ENCODE measurements at places on chromosomes 16 and 17.

GRCh38 chr16:89094252-89094879 lies 714 bp downstream of the ACSF3 start:
- DNase-seq = no peak

DNA sequence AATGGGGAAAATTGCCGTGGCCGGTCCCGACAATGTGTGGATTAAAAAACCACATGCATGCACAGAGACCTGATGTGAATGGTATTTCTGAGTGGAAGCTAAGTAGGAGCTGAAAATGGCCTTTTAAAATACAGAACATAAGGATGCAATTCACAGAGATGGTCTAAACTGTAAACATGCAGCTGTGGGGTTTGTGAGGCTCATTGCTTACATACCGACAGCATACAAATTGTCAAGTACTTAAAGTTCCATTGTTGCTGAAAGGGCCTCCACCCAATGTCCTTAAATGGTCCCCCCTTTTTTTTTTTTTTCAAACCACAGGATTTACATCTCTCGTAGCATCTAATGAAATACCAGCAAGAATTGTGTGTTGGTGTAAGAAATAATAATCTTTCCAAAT lies 523.2 kb downstream of the MAF start:
- no peak for DNase-seq

DNA sequence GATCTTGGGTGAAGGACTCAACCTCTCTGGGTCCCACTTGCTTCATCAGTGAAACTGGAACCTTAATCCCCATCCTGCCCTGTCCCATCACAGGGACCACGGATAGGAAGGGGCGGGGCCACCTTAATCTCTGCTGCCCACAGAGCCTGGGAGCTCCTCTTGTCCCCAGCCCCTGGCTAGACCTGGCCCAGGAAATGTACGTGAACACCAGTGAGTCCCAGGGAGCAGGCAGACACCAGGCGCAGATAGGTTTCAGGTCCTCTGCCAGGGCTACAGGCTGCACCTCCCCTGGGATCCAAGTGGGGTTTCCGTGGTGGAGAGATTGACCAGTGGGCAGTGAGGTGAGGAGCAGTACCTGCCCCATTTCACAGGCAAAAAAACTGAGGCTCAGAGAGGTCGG lies 21.0 kb downstream of the RAB11FIP4 start:
- DNase-seq = no peak

- DNase-seq = no peak
Measured at GRCh38 chr17:58394534-58395223, 22.7 kb downstream of the RNF43 start.

DNA sequence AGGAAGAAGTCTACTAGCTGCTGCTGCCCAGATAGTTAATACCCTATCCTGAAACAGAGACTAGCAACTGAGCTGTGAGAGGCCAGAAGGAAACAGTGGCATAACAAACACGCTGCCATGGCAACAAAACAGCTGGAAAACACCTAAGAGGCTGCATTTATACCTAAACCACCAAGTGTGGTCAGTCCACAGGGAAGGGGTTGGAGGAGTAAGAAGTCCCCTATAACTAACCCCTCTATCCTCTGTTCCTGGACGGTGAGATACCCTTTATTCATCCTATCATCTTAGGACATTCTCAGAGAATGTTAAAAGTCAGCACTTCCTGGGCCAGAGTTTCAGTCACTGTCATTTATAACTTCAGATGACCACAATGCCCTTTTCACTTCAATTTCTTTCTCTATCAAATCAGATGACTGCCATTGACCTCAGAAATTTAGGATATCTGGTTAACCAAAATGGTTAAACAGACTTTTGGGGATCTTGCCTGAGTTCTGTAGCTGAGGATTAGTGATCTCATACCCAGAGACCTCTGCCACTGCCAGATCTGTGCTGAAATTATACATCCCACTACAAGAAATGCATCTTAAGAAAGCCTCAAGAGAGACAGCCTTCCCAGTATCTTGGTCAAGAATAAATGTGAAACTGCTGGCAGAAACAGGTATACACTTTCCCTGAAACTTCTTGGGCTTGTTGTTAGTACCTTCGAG lies 36.2 kb downstream of the STH start:
- DNase-seq = no peak

- peak; percentile 31 for DNase-seq
Measured at GRCh38 chr17:30323262-30323894, 10.5 kb downstream of the TMIGD1 start.

DNA sequence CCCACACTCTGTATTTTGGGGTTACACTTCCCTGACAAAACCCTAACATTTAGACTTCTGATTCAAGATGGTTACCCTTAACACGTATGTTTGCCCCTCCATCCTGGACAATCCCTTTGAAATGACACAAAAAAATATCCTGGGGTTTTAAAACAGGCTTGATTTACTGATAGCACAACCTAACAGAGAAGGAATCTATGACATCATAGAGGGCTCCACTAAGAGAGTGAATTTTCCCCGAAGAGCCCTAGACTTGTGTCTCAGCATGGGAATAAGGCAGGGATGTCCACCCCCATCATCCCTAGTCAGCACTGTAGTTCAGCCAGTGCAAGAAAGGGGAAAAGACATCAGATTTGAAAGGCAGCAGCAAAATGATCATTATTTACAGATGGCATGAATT lies 15.8 kb upstream of the SRCIN1 start:
- DNase-seq = no peak

DNA sequence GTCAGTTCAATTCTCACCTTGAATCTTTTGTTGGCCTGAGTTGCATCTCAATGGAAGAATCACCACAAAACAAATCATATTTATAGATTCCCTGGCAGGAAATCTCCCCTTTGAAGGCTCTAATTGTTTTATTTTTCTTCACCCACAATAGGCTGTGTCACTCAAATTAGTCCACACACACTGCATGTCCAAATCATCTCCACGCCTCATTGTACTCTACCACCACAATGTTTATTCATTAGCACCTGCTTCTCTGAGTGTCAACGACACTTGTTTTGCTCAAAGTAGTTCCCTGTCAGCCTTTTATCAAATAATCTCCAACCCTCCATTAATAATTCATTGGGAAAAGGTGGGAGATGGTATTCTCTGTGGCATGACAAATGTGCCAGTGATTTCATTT lies 164.3 kb downstream of the ABCC12 start:
- no peak for DNase-seq

DNA sequence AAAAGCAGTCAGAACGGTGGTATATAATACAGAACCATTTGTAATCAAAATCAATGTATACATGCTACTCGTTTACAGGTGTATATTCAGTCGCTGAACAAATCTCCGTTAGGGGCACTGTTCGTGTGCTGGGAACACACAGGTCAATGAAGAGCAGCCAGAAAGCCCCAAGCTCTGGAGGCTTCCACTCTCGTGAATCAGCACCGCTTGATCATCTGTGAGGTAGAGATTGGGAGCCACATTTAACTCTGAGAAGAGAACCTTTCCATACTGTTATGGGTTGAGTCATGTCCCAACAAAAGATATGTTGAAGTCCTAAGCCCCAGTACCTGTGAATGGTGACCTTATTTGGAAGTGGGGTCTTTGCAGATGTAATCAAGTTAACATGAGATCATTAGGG lies 5.4 kb upstream of the CYTH1 start:
- no peak for DNase-seq

DNA sequence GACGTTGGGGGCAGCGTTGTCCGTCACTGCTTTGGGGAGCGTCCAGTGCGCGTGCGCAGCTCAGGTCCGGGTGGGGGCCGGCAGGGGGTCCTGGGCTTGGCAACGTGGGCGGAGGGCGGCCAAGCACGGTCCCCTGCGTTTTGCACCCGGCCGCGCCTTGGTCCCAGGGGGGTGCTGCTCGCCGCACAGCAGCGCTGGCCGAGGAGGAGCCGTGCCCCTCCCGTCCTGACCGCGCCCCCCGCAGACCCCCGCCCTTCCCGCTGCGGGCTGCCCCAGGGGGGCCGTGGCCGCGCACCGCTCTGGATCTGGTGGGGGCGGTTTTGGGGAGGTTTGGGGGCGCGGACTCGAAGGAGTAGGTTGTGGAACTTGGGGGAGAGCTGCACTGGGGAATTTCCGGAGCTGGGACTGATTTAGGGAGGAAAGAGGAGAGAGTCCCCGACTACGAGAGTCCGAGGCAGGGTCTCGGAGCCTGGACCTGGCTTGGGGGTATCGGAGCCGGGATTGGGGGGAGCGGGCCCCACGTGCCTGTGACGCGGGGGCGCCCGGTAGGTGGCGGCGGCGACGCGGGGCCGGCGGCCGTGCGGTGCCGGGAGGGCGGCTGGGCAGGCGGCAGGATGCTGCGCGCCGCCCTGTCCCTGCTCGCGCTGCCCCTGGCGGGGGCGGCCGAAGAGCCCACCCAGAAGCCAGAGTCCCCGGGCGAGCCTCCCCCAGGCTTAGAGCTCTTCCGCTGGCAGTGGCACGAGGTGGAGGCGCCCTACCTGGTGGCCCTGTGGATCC lies at the start of gene SLC9A5:
Gene SLC9A5, plus strand, starts transcription at position 579 of the 777 bp plus-strand sequence. Its CDS starts 36 bp downstream, at position 615.
- DNase-seq = no peak

GRCh38 chr17:226108-227077 lies 44.9 kb upstream of the DOC2B start:
- DNase-seq = no peak

- DNase-seq = no peak
Measured at GRCh38 chr16:10305912-10306311, 79.9 kb upstream of the ATF7IP2 start.

- DNase-seq = no peak
Measured at GRCh38 chr17:70713694-70714093, 544.4 kb downstream of the KCNJ2 start.

- no peak for DNase-seq
Measured at GRCh38 chr16:58847902-58848661, 114.0 kb upstream of the GOT2 start.

Measured in inflammatory macrophage (primary cell).